Fibroblast of skin of left quadriceps (primary cell): ENCODE measurements at places on chromosomes 2 and 18.

DNA sequence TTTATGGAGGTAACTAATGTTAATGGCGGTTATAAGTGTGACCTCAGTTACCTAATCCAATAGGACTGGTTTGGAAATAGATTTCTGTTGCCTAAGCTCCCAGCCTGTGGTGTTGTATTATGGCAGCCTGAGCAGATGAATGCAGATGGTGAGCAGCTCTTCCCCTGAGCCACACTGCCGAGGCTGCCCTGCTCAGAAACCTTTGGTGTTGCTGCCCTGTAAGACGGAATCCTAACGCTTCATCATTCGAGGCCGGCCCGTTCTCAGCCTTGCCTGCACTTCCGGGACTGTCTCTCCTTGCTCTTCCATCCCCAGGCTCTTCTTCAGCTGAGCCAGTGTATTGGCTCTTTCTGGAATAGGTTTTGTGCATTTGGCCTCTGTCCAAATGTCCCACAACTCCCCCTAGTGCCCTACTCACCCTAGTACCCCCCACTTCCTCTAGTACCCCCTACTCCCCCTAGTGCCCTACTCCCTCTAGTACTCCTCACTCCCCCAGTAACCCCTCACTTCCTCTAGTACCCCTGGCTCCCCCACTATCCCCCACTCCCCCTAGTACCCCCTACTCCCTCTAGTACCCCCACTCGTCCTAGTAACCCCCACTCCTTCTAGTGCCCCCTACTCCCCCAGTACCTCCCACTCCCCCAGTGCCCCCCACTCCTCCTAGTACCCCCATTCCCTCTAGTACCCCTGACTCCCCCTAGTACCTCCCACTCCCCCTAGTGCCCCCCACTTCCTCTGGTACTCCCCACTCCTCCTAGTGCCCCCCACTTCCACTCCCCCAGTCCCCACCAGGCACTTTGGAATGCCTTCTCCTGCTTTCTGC, 106.0 kb upstream of the TAF1B start:
- DNase-seq, result no peak

- DNase-seq, result no peak
These were observed 23.8 kb downstream of the SMAD4 start for GRCh38 chr18:51053814-51054213.

- no peak for DNase-seq
These were observed 10.3 kb downstream of the TRIB2 start for GRCh38 chr2:12727065-12727464.

DNA sequence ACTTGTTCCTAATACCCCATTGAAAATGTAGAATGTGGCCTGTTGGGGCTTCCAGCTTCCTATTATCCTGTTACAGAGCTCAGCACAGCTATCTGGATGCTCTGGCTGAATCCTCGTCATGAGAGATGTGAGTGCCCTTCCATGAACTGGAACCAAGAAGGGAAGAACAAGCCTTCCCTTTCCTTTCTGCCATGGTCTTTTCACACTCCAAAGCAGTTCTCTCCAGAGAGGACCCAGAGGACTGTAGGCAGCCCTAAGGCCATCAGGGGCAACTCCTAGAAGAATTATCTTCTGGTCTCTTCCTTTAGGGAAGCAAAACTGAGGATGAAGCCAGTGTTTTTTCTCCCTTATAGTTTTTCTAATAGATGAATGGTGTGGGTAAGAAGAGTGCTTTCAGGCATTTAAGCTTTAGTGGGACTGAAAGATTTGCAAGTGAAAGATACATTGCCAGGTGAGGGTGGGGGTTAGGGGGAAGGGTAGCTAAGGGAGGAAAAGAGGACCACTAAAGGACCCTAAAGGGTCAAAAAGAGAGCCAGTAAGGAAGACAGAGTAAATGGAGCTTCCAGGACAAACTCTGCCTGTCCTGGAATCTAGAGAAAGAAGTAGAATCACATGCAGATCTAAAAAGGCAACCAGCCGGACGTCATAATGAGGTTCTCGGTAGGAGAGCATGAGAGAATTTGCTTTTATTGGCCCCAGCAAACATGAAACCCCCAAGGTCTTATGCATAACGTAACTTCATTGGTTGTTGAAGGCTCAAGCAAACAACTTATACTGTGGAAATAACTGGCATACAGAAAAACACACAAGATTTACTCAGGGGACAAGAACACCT, 12.4 kb upstream of the XPO1 start:
- DNase-seq, result no peak

DNA sequence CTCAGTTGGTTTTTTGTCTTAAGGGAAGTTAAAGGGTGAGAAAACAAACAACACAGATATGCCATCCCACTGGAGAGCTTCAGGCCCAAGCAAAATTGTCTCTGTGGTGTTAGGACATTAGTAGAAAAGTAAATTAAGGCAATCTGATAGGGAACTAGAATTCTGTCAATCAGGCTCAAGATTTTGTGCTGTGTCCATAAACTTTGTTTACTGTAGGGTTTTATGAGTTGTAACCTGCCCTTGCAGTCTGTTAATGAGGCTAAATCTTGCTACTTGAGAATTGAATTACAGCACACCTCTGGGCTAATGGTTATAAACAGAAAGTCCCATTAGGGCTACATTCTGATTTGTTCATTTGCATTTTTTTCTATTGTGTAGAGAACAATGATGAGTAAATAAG, 78.0 kb upstream of the OTX1 start:
- no peak for DNase-seq
